A172 (cell line): ENCODE measurements at places on chromosomes 6 and 20.

DNA sequence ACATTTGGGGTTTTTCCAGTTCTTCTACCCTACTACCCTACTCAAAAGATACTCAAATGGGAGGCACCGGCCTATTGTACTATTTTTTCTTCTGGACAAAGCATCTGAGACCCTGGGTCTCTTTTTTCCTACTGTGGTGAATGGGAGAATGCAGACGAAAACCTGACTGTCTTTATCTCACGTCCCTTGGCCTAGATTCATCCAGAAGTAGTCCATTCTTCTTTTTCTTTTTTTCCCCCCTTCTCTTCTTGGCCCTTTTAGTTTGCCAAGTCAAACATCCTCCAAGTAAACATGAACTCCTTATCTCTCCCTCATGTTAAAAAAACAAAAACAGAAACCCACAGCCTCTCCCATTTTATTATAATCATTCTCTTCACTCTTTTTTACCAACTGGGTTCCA is 8.7 kb upstream of the ILRUN start:
- no peak for DNase-seq

- DNase-seq, result peak; percentile 85
Observed at GRCh38 chr6:159203304-159204005, 34.3 kb downstream of the FNDC1 start.

DNA sequence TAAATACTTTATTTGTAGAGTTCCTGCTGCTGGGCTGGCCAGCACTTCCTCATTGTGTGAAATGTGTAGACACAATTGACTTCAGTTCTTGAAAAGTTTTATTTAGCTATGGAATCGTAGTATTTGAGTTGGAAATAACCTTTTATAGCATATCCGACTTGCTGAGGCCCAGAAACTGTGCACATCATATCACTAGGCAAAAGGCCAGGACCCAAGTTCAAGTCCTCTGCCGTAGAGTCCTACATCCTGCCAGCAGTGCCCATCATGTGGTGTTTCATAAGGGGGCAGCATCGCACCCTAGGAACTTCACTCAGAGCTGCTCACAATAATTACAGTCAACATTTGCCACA is 207.7 kb upstream of the SNX9 start:
- no peak for DNase-seq

GRCh38 chr6:79868098-79868722 is 79.1 kb downstream of the ELOVL4 start:
- DNase-seq, result peak; percentile 68

DNA sequence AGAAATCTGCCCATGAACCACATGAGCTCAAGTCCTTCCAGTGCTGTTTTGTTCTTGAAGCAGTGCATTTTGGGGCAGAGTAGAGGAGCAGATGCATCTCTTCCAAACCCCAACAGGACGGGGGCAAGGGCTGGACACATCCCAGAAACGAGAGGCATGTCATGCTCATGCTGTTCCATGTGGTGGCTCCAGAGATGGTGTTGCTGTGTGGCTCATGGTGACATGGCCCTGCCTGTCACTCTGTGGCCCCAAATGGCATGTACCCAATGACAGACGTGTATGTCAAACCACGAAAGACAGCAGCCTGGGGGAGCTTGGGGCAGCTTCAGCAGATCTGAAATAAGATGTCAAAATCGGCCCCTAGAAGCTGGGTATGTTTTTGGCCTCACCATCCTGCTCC is 46.3 kb downstream of the NRN1 start:
- no peak for DNase-seq

DNA sequence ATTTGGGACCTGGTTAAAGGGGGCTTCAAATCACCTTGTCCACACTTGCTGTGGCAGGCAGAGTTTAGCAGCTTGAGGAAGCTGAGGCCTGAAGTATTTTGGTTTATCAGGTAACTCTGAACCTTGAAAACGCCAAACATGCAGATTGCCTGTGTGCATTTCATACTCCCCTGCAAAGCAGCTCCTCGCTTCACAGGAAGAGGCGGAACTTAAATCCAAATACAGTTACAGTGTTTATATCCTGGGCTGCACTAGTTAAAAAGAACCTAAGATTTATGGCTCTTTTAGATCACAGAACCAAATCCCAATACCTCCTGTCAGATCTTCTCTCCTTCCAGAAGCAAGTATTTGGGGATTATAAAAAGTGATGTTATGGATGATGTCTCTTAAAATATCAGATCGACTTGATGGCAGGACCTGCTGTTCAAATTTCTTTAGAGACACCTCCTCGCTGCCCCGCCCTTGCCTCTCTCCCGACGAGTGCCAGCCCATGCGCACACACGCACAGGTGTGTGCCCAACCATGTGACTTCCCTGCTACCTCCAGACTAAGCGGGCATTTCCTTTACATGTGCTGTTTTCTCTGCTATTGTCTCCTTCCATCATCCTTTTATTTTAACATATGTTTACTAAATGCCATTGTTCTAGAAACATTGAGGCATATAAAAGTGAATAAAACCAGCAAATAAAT is 224.6 kb upstream of the FOXQ1 start:
- no peak for DNase-seq

- no peak for DNase-seq
Observed at GRCh38 chr6:150261997-150262697, 106.7 kb upstream of the IYD start.

DNA sequence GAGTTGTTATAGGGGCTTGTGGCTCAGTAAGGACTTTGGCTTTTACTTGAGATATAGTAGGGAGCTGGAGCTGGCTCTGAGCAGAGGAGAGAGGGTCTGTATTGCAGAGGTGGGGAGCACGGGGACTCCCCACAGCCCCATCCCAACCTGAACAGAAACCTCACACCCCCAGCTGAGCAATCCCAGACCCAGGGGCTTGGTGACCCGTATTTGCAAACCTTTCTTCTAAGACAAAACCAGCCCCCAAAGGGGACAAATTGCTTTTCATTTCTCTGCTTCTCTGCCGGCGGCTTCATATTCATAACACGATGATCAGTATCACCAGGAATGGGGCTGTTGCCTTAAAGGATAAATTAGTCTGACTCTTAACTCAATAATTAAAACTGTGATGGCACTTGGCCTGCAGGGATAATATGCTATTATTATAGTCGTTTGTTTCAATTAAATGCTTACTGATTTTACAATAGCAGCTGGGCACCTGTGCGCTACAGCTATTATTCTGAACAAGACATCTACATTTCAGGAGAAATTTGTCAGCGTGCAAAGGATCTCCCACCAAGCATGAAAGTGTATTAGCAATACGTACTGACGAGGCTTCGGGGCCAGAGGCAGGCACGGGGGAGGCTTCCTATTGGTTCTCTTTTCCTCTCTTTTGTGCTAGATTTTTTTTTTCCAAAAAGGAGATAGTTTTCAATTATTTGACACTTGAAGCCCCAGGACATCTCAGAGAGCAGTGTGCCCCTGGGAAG is 118.1 kb downstream of the TOX2 start:
- no peak for DNase-seq

GRCh38 chr6:137261361-137261760 is 42.2 kb upstream of the IFNGR1 start:
- no peak for DNase-seq

DNA sequence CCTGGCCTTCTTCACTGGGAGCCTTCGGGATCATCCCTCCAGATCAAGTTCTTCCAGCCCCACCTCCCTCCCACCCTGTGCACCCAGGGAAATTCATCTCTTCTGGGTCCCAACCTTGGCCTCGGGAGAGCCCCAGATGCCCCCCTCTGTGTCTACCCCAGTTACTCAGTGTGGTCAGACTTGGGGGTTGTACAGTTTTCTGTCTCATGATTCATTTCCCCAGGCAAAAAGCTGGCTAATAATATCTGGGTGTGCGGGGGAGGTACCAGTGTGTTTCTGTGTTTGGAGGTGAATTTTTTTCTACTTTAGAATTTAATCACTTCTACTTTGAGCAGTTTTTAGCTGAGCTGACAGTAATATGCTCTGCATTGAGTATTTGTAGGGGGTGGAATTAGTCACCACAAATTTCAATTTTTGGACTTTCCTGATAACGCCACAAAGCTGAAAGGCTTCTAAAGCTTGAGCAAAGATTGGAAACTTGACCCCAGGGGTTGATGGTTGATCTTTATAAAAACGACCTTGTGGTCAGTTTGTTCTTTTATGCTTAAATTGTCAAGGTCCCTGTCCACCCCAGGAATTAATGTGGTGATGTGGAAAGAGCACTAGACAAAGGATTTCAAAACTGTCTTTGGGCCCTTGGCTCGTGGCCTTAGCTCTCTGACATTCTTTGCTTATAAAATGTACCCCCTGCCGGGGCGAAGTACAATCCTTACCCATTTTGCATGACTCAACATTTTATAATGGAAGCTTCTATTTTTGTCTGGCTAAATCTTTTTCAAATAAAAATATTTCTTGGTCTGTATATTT is 284.7 kb upstream of the TAB2 start:
- DNase-seq, result peak; percentile 91

DNA sequence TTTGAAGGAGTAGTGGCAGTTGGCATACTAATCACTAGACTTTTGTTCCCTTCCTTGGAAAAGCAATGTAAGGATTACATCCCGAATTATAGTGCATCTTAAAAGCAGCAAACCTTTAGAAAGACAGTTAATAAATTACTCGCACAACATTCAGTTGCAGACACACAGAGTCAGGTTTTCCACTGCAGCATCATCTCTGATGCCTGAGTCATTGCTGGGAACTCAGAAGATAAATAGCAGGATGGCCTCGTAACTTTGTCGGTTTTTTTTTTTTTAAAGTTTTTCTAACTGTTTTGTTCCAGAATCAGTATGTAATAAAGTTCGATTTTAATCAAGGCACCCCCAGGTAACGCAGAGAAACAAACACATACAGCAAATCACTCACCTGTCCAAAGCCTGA is 34.3 kb downstream of the GJA10 start:
- peak; percentile 41 for DNase-seq

- DNase-seq, result peak; percentile 22
Observed at GRCh38 chr6:2797564-2798031, 32.4 kb downstream of the WRNIP1 start.

DNA sequence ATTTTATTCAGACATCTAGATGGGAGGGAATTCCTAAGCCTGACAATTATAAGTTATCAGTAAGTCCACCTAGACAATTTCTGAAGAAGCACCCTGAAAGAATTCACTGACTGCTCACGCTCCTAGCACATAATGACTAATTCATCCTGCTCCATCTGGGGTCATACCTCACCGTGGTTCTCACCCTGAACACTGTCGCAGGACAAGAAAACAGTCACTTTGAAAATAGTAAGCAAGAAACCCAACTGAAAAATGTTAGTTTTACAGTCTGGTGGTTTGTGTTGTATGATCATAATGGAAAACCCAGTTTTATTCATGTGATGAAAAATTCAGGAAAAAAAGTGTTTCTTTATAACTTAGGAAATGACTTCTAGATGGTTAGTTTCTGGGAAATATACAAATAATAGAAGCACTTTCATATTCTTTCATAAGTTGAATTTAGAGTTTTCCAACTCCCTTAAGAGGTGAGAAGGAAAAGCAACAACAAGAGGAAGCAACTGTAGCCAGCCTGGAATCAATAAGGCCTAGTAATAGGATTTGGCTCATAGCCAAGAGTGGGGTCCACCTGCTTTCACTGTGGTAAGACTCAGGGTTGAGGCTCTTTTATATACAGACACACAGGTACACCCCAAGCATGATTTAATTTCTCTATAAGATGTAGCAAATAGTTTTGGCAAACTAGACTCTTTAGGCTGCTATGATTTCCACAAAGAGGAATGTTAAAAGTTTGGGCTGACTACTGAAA is 94.1 kb downstream of the HIVEP2 start:
- DNase-seq, result peak; percentile 62

- DNase-seq, result peak; percentile 7
Observed at GRCh38 chr20:18886756-18887155, 73.2 kb downstream of the SCP2D1 start.

DNA sequence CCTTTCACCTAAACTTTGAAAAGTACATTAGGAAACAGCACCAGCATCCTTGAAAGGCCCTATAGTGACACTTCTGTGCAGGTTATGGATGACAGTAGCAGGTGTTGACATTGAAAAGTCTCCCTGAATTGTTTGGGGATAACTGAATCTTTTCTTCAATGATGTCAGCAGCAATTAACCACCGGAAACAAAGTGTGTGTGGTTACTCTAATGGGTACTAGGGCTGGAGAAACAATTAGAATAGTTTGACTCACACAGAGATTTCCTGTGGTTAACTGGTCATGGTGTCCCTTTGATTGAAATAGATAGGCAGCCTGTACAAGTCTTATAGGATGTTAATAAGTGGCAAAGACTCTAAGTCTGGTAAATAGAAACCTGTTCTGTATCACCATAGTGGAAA is 189.1 kb downstream of the TBX18 start:
- peak; percentile 93 for DNase-seq

- no peak for DNase-seq
Observed at GRCh38 chr6:104326173-104327001, 533.3 kb downstream of the HACE1 start.

GRCh38 chr20:3014179-3014578 is 29.2 kb upstream of the GNRH2 start:
- DNase-seq, result no peak

GRCh38 chr6:115360602-115361325 is 699.9 kb downstream of the FRK start:
- DNase-seq, result no peak

DNA sequence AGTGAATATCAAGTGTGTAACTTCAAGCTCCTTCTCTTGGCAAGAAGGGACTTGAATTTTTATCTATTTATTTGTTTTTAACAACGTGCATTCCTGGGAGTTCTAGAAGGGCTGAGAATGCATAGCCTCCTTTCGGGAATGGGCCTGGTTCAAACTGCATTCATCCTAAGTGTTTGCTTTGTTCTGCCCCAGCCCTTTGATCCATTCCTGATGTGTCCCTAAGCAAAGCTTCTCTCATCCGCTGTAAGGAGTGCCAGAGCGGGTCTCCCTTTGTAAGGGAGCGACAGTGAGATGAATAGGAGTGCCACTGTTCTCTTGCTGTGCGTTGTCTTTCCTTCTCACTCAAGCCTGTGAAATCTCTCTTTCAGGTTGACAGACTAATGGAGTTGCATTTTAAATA is 61.0 kb upstream of the VSTM2L start:
- DNase-seq, result no peak

- DNase-seq, result no peak
Observed at GRCh38 chr20:58753922-58754551, 61.4 kb downstream of the NPEPL1 start.

- DNase-seq, result no peak
Observed at GRCh38 chr6:125224231-125224861, 70.8 kb downstream of the TPD52L1 start.

DNA sequence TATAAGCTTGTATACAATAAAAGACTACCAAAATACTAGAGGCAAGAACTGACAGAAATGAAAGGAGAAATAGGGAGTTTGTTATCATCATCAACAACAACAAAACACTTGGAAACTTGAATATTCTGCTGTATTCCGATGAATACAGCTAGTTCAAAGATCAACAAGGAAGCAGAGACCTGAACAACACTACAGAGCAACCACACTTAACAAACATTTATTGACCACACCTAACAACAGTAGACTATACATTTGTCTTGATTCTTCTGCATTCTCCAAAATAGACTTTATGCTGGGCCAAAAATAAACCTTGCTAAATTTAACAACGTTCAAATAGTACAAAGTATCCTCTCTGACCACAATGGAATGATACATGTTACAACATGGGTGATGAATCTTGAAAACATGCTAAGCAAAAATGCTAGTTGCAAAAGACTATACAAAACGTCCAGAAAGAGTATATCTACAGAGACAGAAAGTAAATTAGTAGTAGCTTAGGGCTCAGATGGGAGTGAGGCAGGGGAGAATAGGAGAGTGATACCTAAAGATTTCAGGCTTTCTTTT is 39.1 kb upstream of the PAK5 start:
- no peak for DNase-seq

GRCh38 chr6:38570750-38571149 is 69.0 kb downstream of the BTBD9 start:
- DNase-seq, result no peak

- DNase-seq, result no peak
Observed at GRCh38 chr6:25233226-25233625, 45.9 kb upstream of the CARMIL1 start.

- no peak for DNase-seq
Observed at GRCh38 chr6:82249381-82250253, 2.1 kb upstream of the IBTK start.
